ENCODE measurements at places on chromosomes 13 and 19.

DNA sequence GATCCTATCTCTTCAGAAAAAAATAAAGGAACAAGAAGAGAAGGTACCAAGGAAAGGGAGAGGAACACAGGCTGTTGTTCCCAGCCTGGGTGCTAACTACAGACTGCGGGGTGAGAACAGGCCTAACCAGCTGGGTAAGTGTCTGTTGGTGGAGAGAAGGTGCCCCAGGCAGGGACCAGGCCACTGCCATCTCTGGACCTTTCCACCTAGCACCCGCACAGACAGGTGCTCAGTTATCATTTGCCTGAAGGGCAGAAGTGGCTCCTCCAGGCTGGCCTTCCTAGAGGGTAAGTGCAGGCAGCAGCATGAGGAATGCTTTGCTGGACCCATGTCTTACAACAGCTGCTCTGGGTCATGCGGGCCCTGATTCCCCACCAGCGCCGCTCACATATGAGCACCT lies 10.1 kb downstream of the DNMT1 start:
- no peak overlapping the region for H3K27ac ChIP-seq
- H3K4me1 ChIP-seq: peaks cover 18% of the 10 kb centered on the region
- H3K27me3 ChIP-seq: no peaks in the 10 kb centered on the region
- H3K4me3 ChIP-seq: no peak overlapping the region
- no peak for DNase-seq

- H3K27me3 ChIP-seq: peaks cover 3% of the 10 kb centered on the region
- peaks cover 9% of the 10 kb centered on the region for H3K4me1 ChIP-seq
- no peaks in the 10 kb centered on the region for H3K36me3 ChIP-seq
- H3K4me3 ChIP-seq: no peak overlapping the region
Measured at GRCh38 chr13:19150712-19151228, 30.9 kb downstream of the TUBA3C start.

GRCh38 chr13:87671753-87672605 lies 808 bp downstream of the SLITRK5 start:
- DNase-seq: no peak
- peaks cover 35% of the 10 kb centered on the region for H3K4me1 ChIP-seq
- peaks cover 98% of the 10 kb centered on the region for H3K27me3 ChIP-seq
- H3K4me3 ChIP-seq: peak overlapping the region; percentile 69
- H3K27ac ChIP-seq: no peak overlapping the region

DNA sequence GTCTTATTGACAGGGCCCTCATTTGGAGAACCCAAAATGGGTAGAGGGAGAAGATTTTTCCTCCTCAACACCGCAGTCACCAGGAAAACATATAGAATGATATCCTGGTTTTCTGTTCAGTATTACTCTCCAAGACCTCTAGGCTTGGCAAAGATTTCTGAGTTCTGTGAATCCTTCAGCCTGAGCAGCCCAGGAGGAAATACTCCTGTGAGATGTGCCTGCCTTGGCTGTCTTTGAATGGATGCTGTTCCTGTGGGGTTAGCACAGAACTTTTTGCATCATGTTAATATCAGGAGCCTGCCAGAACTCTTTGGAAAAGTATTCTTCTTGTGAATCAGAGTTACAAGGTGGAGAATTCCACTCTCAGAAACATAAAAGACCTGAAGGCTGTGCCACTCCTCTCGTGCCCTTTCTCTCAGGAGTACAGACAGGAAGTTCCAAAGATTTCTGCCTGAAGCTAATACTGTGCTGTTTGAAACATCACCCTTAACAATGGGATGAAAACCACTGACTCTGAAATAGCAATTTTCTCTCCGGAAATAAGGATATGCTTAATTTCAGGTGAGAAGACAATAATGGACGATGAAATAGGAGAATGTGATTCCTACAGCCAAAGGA lies 520.1 kb upstream of the NBEA start:
- H3K36me3 ChIP-seq: no peaks in the 10 kb centered on the region
- DNase-seq: no peak
- H3K27ac ChIP-seq: no peak overlapping the region
- H3K4me3 ChIP-seq: no peak overlapping the region
- no peaks in the 10 kb centered on the region for H3K27me3 ChIP-seq

GRCh38 chr19:29509456-29509855 lies 16.3 kb upstream of the VSTM2B start:
- no peak overlapping the region for H3K27ac ChIP-seq
- no peaks in the 10 kb centered on the region for H3K36me3 ChIP-seq
- no peaks in the 10 kb centered on the region for H3K4me1 ChIP-seq
- no peak for DNase-seq

DNA sequence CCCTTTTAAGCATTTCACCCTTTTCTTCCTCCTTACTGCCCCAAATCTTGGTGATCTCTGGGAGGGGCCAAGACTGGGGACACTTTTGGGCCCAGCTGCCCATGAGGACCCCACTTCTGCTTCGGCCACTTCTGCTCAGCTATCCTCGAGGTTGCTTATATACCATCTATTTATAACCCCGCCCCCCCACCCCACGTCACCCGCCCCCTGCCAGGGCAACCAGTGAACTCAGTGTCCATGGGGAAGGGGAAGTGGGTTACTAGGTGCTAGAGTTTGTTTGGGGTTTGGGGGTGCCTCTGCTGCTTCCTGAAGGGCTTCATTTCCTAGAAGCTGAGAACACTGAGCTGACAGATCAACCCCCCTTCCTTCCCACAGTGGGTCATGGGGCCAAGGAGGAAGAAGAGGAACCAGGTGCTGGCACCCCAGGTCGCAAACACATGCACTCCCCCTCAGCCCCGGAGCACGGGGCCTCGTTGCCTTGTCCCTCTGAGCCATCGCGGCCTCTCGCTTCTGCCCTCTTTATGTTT lies 6.1 kb upstream of the ADGRE5 start:
- DNase-seq: peak; percentile 44
- no peaks in the 10 kb centered on the region for H3K36me3 ChIP-seq
- H3K27ac ChIP-seq: peak overlapping the region; percentile 86
- H3K27me3 ChIP-seq: no peaks in the 10 kb centered on the region
- peaks cover 44% of the 10 kb centered on the region for H3K4me1 ChIP-seq
- peak overlapping the region; percentile 44 for H3K4me3 ChIP-seq

DNA sequence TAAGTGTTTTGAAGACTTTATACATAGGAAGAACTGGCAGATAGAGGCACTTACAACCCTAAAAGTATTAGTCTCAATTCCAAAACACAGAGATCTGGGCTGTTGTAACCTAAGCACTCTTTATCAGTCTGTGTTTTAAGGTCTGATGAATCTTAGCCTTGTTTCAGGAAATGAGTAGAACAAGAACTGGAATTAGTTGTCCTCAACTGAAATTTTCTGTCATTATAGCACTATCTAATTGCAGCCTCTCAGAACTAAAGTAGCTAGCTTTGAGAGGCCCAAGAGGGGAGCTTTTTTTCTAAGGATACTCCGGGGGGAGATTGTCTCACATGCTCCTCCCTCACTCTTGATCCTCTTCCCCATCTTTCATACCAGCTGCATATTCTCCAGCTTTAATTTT lies 13.1 kb downstream of the HNRNPM start:
- H3K36me3 ChIP-seq: peaks cover 28% of the 10 kb centered on the region
- H3K4me3 ChIP-seq: no peak overlapping the region
- peak overlapping the region; percentile 60 for H3K27ac ChIP-seq

GRCh38 chr19:1017115-1017905 lies 3.6 kb downstream of the TMEM259 start:
- DNase-seq: peak; percentile 27
- H3K27me3 ChIP-seq: no peaks in the 10 kb centered on the region
- H3K27ac ChIP-seq: peak overlapping the region; percentile 65
- peaks cover 21% of the 10 kb centered on the region for H3K36me3 ChIP-seq

- no peaks in the 10 kb centered on the region for H3K4me1 ChIP-seq
- peaks cover 100% of the 10 kb centered on the region for H3K27me3 ChIP-seq
- H3K4me3 ChIP-seq: no peak overlapping the region
- no peak for DNase-seq
- no peak overlapping the region for H3K27ac ChIP-seq
Measured at GRCh38 chr13:111410232-111411021, 90.0 kb downstream of the TEX29 start.

DNA sequence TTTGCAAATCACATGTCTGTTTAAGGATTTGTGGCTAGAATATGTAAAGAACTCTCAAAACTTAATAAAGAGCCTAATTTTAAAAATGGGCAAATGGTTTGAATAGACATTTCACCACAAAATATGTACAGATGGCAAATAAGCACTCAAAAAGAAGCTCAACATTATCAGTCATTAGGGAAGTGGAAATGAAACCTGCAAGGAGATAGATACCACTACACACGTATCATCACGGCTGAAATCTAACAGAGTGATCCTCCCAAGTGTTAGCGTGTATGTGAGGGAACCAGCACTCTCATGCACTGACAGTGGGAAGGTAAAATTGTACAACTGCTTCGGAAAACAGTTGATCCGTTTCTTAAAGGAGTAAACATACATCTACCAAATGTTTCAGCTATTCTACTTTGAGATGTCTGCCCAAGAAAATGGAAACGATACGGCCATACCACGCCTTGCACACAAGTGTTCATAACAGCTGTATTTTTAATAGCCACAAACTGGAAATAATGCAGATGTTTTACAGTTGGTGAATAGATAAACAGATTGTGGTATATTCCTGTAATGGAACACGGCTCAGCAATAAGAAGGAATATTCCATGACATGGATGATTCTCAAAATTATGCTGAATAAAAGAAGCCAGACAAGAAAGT lies 14.5 kb downstream of the ARHGEF7 start:
- H3K4me1 ChIP-seq: peaks cover 14% of the 10 kb centered on the region
- DNase-seq: no peak
- no peak overlapping the region for H3K4me3 ChIP-seq

DNA sequence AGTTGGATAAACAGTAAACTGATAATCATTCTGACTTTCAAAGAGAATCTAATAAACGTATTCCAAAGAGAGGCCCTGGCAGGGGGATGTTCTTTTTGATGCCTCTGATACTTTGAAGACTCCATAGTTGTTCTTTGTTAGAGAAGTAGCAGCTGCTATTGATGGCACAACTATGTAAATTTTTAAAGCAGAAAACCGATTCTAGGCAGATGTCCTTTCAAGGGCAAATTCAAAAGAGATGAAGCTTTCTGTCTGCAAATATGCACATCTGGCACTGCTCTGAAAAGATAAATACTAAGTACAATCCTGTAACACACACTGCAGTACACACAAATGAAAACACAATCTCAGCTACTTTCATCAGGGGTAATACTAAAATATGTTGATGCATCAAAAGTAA lies 250.1 kb downstream of the VWA8 start:
- no peak for DNase-seq
- no peaks in the 10 kb centered on the region for H3K36me3 ChIP-seq
- H3K27me3 ChIP-seq: no peaks in the 10 kb centered on the region
- no peak overlapping the region for H3K27ac ChIP-seq

GRCh38 chr19:49718511-49718910 lies 27.6 kb downstream of the CPT1C start:
- DNase-seq: no peak
- H3K36me3 ChIP-seq: no peaks in the 10 kb centered on the region
- no peak overlapping the region for H3K4me3 ChIP-seq

GRCh38 chr13:69565334-69565733 lies 542.3 kb upstream of the ATXN8OS start:
- H3K27ac ChIP-seq: no peak overlapping the region
- H3K4me1 ChIP-seq: no peaks in the 10 kb centered on the region
- no peaks in the 10 kb centered on the region for H3K36me3 ChIP-seq
- DNase-seq: no peak

- no peaks in the 10 kb centered on the region for H3K36me3 ChIP-seq
- H3K27ac ChIP-seq: peak overlapping the region; percentile 52
- H3K27me3 ChIP-seq: no peaks in the 10 kb centered on the region
- DNase-seq: no peak
- no peak overlapping the region for H3K4me3 ChIP-seq
- H3K4me1 ChIP-seq: peaks cover 27% of the 10 kb centered on the region
Measured at GRCh38 chr13:75902166-75903104, 266.3 kb downstream of the LMO7 start.

DNA sequence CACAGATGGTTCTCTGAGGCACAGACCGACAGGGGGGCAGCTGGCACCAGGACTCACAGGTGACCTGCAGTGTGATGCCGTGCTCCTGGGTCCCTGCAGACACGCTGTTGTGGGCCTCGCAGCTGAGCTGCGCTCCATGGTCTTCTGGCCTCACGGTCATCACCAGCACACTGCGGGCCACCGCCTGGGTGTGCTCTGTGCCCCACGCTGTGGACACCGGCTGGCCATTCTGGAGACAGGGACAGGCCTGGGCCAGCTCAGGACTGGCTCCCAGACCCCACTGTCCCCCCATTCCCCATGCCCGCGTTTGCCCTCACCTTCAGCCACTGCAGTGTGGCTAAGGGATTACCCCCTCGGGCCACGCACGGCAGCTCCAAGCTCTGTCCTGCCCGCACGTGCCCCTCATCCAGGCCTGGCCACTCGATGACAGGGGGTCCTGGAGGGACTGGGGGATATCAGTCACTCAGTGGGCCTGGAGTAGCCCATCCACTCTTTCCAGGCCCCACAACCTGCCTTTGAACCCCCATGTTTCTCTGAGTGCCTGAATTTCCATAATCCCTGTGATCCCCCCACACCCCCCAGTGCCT lies 3.3 kb downstream of the NPHS1 start:
- no peak for DNase-seq
- H3K27me3 ChIP-seq: peaks cover 100% of the 10 kb centered on the region
- no peak overlapping the region for H3K4me3 ChIP-seq
- H3K4me1 ChIP-seq: peaks cover 17% of the 10 kb centered on the region
- H3K36me3 ChIP-seq: no peaks in the 10 kb centered on the region

GRCh38 chr13:45048890-45049407 lies 59.6 kb downstream of the GPALPP1 start:
- H3K36me3 ChIP-seq: no peaks in the 10 kb centered on the region
- H3K27ac ChIP-seq: no peak overlapping the region
- DNase-seq: no peak
- no peaks in the 10 kb centered on the region for H3K27me3 ChIP-seq
- peaks cover 6% of the 10 kb centered on the region for H3K4me1 ChIP-seq

GRCh38 chr13:91211510-91211909 lies 136.0 kb upstream of the MIR17HG start:
- no peak overlapping the region for H3K27ac ChIP-seq
- H3K4me1 ChIP-seq: no peaks in the 10 kb centered on the region
- no peaks in the 10 kb centered on the region for H3K27me3 ChIP-seq
- no peak overlapping the region for H3K4me3 ChIP-seq
- H3K36me3 ChIP-seq: no peaks in the 10 kb centered on the region

DNA sequence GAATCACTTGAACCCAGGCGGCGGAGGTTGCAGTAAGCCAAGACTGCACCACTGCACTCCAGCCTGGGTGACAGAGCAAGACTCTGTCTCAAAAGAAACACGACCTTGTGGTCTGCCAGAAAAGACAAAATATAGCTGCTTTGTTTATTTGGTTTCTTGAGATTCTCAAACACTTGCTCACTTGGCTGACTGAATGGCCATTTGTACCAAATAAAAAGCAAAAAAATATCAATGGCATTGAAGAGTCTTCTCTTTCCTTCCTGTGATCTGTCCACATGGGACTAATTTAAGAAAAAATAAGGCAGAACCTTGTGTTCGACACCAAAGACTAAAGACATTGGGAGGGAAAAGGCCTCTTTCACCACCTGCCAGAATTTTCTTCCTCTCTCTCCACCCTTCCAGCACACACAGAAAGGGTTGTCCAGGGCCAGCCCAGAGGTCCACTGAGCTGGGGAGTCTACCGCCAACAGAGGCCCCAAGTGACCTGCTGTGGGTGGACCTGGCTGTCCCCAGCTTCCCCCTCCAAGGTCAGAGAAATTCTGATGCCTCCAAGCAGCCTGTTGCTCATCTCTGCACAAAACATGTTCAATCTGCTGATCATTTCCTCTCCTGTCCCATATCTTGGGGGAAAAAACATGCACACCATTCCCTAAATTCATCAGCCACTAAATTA lies 5.9 kb downstream of the BRME1 start:
- H3K27me3 ChIP-seq: no peaks in the 10 kb centered on the region
- no peak overlapping the region for H3K4me3 ChIP-seq
- H3K27ac ChIP-seq: no peak overlapping the region
- H3K36me3 ChIP-seq: no peaks in the 10 kb centered on the region

All from left ventricle myocardium inferior (tissue), 1 donor.